Sigmoid colon (tissue), 7 donors: ENCODE measurements at places on chromosomes 13 and 19. TPM values are rescaled to one million over a fixed set of nuclear protein-coding genes. Genes with fewer than 3 reads are reported as not detected.

DNA sequence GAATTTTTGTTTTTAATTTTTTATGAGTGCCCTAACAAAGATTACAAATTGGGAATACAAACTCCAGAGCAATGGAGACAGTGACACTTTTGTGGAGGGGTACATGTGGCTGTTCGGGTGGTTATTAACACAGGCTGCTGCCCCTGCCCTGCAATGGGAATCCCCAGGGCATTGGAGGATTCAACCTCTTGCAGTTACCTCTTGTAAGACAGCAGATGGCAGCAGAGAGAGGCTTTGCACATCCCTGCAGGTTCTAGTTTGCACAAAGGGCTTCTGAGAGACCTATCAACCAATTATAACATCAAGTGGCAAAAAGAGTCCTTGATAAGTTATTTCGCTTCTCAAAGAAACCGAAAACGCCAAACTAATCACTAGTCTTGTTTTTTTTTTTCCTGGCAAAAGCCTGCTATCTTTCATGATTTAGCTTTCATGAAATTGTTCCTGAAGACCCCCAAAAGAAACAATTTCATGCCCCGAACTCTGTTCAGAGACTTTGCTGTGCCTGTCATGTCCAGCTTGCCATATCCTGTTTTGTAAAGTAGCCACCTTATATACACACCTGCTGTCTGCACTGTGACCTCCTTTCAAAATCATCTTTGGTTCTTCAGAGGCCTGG lies 10.4 kb downstream of the GJB2 start:
- no peak for DNase-seq

DNA sequence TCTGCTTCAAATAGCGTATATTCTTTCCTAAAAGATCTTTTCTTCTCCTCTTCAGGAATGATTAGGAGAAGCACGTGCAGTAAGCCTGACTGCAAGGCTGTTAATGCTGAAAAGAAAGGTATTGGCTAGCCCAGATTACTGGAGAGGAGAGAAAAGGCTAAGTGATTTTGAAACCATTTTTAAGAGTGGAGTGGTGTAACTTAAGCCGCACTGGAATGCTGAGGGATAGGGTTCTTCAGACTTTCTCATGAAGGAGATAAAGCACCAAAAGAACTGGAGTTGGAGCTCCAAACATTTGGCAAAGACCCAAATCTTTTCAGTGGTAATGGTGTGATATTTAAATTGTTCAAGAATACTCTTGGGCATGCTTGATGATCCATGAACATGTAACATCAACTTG lies 388.3 kb downstream of the COG6 start:
- no peak for DNase-seq

GRCh38 chr19:5394551-5395505 lies 54.2 kb upstream of the PTPRS start:
- no peak for DNase-seq

GRCh38 chr13:99459099-99459850 lies 42.0 kb upstream of the TM9SF2 start:
- DNase-seq: no peak

DNA sequence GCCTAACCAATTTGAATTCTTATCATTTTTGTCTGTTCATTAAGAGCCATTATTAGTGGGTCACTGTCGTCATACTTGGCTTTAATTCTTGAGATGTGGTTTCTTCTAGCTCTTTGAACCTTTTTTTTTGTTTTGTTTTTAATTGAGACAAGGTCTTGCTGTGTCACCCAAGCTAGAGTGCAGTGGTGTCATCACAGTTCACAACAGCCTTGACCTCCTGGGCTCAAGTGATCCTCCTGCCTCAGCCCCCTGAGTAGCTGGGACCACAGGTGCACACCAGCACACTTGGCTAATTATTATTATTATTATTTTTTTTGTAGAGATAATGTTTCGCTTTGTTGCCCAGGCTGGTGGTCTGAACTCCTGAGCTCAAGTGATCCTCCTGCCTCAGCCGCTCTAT lies 25.8 kb upstream of the LDLR start:
- no peak for DNase-seq

GRCh38 chr19:50705422-50706019 lies 14.1 kb downstream of the SHANK1 start:
- no peak for DNase-seq

GRCh38 chr13:112172641-112173251 lies 105.8 kb downstream of the SOX1 start:
- DNase-seq: no peak

DNA sequence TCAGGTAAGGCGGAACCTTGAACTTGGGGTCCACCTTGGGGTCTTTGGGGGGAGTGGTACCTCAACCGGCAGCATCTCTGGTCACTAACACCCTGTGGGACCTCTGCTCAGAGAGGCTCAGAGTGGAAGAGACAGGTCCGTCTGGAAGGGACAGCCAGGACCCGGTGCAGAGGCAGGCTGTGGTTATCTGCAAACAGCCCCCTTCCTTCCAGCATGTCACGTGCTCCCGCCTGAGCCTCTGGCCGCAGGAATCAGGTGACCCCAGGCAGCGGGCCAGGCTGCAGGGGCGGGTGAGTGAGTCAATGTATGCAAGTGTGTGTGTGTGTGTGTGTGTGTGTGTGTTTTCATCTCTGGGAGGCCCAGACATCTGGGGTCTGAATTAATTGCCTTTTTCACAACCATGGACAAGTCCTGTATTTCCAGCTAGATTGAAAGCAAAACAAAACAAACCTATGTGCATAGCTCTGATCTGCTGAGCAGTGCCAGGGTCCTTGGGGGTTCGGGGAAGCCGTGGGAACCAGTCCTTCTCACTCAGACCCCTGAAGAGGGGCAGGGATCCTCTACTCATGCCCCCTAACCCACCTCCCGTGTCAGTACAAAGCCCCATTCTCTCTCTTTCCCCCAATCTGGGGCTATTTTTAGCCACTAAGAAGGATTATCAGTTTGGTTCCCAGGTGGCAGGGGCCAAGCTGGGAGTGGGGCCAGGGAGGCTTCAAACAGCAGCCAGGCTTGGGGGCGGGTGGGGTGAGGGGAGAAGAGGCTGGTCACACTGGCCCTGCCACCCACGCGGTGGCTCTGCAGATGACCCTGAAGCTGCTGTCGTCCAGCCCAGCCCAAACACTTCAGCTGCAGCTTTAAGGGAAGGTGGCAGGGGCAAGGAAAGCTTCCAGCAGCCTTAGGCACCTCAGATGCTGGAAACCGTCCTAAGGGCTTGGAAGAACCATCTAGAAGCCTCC lies 31.4 kb downstream of the CERS4 start:
- DNase-seq: peak; percentile 95

DNA sequence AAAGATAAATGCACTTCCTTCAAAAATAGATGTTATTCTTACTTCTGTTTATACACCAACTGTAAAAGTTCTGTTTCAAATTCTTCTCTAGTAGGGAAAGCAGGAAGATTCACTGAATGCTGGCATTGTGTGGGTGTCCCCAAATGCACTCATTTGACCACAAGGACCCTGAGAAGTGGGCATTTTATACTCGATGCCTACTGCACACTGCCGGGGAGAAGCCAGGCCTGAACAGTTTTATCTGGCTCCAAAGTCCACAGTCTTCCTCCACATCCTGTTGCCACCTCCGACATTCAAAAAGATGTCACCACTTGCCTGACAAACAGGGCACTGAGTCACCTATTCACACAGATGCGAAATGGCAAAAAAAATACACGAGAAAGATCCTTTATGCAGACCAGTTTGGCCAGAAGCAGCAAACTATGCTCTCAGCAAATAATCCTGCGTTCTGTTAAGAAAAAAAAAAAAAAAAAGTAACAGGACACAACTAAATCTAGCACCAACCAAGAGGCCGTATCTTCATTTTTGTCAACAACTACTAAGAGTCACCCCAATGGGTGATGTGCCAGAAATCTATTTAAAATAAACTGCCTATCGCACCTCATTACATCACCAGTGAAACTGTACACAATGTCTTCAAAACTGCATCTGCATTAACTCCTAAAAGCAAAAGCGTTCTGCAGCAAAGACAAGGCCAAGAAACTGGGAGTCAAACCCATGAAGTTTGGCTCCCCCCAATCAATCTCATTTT lies 6.2 kb downstream of the ZC3H4 start:
- no peak for DNase-seq

DNA sequence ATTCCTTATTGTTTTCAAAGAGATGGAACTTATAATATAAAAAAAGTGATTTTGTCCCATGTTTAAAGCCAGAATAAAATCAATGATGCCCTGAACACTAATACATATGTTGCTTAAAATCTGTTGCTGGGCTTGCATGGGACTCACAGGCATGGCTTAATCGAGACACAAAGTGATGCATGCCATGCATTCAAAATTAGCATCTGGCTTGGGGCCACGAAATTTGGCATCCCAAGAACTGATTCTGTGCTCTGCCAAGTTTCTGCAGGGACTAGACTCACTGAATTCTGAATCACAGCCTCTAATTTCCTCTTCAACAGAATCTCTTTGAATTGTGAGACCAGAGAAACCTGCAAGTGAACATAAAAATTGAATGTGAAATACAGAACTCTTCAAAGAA lies 109.2 kb downstream of the PCDH17 start:
- no peak for DNase-seq

- no peak for DNase-seq
These were observed 19.8 kb upstream of the KLHL1 start for GRCh38 chr13:70128098-70128497.

DNA sequence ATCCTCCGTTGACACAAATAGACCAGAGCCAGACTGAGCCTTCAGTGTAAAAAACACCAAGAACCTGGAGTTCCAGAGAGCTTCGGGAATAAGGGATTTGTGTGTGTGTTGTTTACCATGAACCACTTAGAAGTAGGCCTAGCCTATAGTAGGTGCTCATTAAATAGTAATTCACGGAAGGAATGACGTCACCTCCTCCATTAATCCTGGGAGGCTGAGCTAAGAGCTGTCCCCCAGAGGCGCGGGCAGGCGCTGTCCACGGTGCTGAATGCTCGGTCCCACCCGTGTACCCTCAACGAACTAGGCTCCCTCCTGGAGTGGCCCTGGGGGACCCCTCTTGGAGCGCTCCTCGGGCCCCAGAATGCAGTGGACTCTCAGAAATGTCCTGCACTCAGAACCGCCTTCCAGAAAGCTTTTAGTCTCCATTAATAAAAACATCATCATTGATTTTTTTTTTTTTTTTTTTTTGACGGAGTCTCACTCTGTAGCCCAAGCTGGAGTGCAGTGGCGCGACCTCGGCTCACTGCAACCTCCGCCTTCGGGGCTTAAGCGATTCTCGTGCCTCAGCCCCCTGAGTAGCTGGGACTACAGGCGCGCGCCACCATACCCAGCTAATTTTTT lies 6.5 kb downstream of the UNC13A start:
- no peak for DNase-seq

GRCh38 chr13:42926555-42926954 lies 65.5 kb downstream of the EPSTI1 start:
- no peak for DNase-seq

DNA sequence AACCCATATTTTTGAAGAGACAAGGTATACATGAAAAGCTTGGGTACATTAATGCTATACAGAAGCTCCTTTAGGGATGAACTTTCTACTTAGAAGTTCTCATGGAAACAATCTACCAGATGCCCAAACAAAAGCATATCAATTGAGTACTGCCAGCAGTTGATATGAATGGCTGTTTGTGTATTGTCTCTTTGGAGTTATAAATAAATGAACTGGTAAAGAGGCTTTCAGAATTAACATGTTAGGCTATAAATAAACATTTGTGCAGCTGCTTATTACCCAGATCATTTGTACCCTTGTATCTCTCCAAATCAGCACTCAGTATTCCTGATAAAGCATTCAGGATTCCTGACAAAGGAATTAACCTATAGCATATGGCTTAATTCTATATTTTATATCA lies 418.9 kb downstream of the FGF14 start:
- no peak for DNase-seq

- DNase-seq: no peak
These were observed 5.0 kb upstream of the MADCAM1 start for GRCh38 chr19:491146-491741.

The ASPDH gene
- not detected for total RNA-seq

The PSG2 gene
- total RNA-seq: not detected

The CABP5 gene
- total RNA-seq: not detected

The AMER2 gene
- 1.1 TPM for total RNA-seq

The ZNF865 gene
- 4.3 TPM for total RNA-seq
